Activated naive CD4-positive, alpha-beta T cell (primary cell): ENCODE measurements at places on chromosomes 6 and 20.
A peak's percentile ranks its signal among the peaks of the same experiment; 100 is the strongest.

GRCh38 chr6:134413241-134413643, 95.3 kb upstream of the SGK1 start:
- DNase-seq: no peak

DNA sequence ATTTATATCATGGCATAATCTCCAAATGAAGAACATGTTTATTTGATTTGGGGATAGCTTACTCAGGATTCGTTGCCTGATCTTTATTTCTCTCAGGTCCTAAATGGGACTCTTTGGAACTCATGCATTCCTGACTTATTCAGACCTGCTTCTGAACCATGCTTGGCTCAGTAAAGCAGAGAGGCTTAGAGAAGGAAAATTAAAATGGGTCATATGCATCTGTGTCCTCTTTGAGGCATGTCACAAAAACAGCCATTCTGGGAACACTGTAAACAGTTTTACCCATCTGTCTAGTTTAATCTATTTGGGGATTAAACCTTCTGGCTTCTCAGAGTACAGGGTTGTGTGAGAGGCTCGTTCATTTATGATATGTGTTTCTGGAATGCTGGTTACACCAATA, 1017.3 kb downstream of the KIF16B start:
- DNase-seq: no peak

DNA sequence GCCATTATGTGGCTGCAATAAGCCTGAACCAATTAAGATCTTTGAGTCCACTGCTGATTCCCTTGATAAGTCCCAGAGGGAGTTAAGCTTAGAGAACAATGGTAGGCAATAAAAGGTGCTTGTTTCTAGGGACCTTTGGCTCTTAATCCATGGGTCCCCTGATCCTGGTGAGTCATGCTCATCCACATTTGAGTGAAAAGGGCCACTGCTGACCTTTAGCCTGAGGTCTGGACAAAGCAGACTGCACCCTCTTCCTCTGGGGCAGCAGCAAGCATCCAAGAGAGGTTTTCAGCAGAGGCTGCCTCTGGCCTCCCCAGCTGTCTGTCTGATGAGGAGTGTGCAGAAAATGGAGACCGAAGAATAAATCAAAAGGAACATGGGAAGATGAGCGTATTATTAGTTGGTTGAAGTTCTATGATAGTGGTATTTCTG, 16.1 kb upstream of the SCGN start:
- no peak for DNase-seq

DNA sequence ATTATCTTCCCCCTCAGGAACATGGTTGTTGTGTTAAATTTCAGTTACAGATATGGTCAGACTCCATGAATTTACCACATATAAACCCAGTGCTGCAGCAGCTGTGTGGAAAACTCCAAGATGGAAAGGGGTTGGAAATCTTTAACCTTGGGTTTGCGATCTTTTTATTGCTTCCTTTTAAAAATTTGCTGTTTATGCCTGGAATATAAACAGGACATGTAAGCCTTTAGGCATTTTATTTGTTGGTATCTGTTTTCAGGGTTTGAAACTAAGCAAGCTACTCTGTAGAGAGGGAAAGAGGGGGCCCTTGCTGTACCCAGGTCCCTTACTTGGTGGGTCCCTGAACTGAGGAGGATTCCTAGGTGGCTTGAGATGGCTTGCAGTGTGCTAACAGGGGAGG, 778 bp downstream of the PKIG start:
- DNase-seq: no peak

DNA sequence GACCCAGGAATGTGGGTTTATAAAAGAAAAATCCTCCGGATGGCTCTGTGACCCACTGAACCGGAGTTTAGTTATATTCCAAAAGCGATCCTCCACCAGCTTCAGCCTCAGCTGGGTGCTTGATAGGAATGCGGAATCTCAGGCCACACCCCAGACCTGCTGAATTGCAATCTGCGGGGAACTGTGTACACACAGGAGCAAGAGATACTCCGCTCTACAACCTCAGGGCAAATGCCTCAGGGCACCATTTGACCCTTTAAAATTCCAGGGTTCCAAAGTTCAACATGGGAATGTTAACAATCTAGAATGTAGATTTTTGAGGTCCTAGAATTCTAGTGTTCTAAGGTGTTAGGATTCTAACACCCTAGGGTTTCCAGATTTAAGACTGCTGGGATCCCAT, 10.8 kb downstream of the BPIFA2 start:
- no peak for DNase-seq

GRCh38 chr6:158560836-158561320, 987 bp downstream of the TMEM181 start:
- DNase-seq: no peak

DNA sequence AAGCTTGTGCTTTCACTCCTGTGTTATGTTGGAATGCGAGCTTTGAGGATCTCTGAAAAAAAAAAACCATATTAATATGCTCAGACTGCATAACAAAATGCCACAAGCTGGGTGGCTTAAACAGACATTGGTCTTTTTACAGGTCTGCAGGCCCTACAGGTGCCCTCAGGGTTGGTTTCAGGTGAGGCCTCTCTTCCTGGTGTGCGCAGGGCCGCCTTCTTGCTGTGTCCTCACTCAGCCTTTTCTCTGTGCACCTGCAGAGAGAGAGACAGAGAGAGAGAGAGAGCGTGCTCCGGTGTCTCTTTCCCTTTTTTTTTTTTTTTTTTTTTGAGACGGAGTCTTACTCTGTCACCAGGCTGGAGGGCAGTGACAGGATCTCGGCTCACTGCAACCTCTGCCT, 114.1 kb upstream of the SNX9 start:
- DNase-seq: no peak

DNA sequence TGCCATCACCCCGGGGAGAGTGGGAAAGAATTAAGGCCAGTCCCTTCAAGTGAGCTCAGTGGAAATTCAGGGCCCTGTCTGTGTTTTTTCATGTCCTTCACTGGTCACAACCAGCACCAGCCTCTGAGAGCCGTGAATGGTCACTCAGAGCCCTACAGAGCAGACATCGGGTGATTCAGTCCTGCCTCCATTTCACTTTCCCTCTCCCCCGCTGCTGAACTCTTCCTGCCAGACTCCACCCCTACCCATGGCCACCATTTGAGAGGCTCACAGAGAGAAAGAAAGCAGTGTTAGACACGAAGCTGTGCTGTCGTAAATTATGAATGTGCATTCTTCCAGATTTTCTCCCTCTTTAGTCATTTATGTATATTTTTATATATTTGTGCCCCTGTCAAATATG, 5.4 kb downstream of the R3HDML start:
- no peak for DNase-seq

DNA sequence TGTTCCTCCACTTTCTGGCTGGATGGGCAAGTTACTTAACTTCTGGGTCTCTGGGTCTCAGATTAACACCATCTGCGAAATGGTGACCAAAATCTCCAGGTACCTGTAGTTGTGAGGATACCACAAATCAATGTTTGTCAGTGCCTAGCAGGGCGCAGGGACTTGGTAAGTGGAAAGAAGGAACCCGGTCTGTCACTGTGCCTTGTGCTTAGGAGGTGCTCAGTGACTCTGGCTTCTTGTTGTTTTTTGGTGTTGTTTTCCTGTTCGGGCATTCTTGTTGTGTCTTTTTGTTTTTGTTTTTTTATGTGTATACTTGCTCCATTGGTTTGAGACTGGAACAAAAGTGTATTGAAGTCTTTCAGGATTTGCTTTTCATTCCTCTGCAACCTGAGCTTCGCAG, 17.8 kb downstream of the TM9SF4 start:
- no peak for DNase-seq

DNA sequence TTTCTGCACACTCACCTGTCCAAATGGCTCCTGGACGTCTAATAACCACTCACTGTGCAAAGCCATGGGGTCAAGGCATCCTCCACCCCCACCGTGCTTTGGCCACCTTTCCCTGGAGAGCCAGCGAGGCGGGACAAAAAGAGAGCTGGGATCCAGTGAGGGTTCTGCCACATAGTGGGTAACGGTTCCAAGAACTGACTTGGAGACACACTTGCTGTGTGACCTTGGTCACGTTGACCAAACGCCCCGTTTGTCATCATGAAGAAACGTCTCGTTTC, 287.2 kb downstream of the TFAP2C start:
- no peak for DNase-seq

- DNase-seq: no peak
Measured at GRCh38 chr20:54140067-54140466, 33.7 kb downstream of the CYP24A1 start.

DNA sequence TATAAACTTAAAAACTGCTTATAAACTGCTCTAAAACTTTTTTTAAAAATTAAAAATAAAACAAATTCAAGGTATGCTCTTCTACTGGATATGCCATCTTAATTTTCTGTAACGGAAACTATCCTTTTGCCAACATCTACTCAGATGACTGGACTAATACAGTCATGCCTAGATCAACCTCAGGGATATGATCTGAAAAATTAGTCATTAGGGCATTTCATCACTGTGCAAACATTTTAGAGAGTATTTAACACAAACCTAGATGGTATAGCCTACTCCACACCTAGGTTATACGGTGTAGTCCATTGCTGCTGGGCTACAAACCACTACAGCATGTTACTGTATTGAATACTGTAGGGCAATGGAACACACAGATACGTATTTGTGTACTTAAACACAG, 64.8 kb downstream of the TRIM27 start:
- no peak for DNase-seq

DNA sequence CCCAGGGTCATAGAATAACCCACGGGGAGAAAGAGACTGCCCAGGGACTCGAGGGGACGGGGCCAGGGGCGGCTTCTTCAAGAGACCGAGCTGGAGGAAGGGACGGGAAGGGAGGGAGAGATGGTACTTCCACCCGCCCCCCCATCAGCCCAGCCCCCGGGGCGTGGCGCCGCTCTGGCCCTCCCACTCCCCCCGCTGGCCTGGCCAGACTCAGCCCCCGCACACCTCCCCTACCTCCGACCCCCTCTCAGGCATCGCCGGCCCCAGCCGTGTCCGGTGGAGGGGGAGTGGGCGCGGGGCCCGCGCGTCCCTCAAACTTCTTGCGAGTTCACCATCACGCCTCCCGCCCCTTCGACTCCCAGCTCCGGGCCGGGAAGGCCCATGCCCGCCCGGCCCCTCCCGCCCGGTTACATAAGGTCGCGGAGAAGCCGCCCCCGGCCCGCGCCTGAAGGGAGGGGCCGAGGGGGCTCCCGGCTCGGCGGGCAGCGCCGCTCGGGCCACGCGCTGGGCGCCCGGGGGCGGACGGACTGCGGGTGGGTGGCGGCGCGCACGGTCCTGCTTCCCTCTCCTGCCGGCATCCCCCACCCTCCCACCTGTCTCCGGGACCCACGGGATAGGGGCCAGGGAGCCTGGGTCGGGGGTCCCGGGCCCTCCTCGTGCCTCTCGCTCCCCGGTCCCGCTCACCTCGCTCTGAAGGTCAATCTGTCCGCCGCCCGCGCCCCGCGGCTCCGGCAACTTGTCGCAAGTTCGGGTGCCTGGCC, 562 bp downstream of the TFEB start:
- DNase-seq: peak; percentile 63

GRCh38 chr6:147892476-147892875, 384.0 kb downstream of the SAMD5 start:
- no peak for DNase-seq

DNA sequence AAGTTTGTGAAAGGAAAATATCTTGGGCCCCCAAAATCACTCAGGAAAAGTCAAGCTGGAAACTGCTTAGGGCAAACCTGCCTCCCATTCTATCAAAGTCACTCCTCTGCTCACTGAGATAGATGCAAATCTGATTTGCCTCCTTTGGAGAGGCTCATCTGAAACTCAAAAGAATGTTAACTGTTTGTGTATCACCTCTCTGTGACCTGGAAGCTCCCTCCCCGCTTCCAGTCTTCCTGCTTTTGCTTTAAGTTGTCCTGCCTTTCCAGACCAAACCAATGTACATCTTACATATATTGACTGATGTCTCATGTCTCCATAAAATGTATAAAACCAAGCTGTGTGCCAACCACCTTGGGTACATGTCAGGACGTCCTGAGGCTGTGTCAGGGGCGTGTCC, 331.4 kb upstream of the QKI start:
- DNase-seq: no peak

GRCh38 chr20:52012079-52012478, 179.5 kb downstream of the ZFP64 start:
- DNase-seq: no peak

DNA sequence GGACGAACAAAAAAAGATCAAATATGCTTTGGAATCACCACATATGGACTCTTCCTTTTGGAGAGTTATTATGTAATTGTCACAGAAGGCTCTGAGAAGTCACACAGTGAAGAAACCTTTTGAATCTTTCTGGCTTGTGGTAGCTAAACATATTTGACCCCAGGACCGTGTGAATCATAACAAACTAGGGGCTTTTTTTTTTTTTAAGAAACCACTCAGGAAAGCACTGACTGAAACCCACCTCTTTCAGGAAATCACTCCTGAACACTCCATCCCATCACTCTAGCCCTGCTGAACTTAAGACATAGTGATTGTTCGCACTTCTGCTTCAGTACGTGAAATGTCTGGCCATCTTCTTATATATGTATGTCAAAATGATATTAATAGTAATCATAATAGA, 495.9 kb upstream of the ARID1B start:
- no peak for DNase-seq

- DNase-seq: no peak
Measured at GRCh38 chr6:115415378-115415777, 645.3 kb downstream of the FRK start.

GRCh38 chr6:135594000-135594399, 96.5 kb upstream of the AHI1 start:
- DNase-seq: no peak

DNA sequence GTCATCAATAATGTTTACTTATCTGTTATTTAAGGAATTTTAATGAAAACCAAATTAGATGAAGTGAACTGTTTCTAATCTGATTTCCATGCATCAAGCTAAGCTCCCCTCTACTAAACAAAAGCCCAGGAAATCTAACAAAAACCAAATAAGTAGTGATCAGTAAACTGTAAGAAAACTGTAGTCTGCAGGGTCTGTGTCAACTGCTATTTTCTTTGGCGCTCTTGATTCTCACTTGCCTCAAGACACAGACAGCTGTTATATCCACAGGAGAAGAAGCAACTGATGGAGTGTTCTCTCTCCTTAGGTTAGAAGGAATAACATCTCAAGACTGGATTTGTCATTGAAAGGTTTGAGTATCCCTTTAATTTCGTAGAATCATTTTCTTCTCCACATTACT, 293.5 kb downstream of the PHF3 start:
- no peak for DNase-seq

- no peak for DNase-seq
Measured at GRCh38 chr6:157213426-157213825, 109.9 kb downstream of the TMEM242 start.

- DNase-seq: no peak
Measured at GRCh38 chr20:18188434-18188833, 50.8 kb downstream of the KAT14 start.

DNA sequence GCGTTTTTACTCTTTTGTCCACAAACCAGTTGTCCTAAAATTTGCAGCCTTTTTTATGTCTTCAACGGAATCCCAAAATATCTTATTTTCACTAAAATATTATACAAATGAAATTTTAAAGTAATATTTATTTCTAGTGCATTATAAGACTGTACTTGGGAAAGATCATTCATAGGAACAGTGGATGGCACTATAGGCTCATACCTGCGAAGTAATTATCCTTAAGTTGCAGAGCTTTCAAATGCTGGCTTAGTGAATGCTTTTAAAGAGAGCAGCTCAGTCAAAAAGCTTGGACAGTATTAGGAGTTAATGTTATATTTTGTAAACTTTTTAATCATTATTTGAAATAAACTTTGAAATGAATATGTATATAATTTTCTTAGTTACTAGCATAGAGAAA, 254.9 kb downstream of the CDKAL1 start:
- no peak for DNase-seq
